ENCODE measurements at places on chromosomes 4 and X.

DNA sequence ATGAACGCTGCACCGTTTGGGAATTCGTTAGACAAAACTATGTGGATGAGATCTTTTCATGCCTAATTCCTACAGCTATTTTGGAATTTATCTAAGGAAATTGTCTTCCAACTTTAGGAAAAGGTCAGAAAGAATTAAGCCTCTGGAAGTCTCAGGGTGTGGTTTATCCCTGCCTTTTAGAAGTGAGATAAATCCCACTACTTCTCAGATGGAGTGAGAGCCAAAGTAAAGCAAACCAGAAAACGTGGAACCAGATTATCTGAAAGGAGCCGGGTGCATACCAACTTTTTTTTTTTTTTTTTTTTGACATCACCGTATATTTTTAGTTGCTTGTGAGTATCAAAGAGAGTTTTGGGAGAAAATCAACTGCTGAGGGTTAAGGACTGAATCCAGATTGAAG lies 79.6 kb downstream of the VCX2 start:
- DNase-seq = no peak

DNA sequence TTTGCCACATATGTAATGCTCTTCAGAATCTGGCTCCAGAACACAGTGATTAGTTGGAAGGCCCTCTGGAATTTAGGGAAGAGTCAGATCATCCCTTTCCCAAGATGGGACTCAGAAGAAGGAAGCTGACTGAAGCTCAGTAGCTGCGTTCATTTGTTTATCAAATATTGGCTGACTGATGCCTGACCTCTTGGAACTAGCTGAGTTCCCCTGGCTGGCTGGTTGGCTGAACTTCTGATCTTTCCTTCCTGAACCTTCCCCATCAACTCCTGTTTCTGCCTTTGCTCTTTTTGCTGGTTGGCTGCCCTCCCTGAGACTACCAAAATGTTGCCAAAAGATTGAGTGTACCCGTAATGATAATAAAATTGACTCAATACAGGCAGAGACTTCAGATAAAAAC lies 866.5 kb upstream of the INTU start:
- no peak for DNase-seq

DNA sequence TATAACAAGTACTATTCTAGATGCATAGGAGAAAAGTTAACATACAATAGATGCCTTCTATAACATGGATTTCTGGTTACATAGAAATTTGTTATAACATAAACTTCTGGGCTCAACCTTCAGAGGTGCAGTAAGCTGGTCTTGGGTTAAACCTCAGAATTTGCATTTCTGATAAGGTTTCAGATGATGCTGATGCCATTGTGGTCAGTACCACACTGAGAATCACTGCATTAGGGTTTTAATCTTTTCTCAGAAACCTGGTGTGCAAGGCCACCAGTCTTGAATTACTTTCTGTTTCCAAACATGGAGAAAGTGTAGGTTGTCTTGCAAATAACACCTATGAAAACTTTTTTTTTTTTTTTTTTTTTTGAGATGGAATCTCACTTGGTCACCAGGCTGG lies 146.2 kb downstream of the SPOCK3 start:
- no peak for DNase-seq

DNA sequence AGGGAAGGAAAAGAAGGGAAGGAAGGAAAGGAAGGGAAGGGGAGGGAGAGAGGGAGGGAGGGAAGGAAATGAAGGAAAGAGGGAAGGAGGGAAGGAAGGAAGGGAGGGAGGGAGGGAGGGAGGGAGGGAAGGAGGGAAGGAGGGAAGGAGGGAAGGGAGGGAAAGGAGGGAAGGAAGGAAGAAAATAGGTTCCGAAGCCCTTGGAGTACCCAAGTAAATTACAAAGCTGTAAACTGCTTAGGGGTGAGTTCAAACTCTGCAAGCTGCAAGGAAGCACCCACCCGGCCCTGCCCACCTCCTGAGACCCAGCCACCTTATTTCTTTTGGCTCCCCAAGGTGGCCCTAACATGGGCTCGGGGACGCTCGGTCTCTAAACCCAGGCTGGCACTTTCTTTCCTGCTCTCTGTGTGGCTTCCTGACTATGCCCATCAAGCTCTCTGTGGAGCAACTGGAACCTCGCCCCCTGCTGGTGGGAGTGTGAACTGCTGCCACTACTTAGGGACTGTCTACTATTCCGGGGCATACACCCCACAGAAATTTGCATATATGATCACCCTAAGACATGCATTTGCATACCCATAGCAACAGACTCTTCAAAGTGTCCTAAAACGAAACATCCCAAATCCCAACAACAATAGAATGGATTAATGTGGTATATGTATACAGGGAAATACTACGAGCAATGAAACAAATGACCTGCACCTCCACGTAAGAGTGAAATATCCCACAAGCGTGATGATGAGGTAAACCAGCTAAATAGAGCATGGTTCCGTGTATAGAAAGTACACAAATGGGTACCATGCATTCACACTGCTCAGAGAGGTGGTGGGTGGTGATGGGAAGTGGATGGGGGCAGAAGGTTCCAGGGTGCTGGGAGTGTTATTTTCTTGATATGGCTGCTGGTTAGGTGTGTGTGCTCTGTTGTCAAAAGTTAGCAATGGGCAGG lies 151.7 kb upstream of the TBL1X start:
- DNase-seq = no peak

Measured in activated gamma-delta T cell (primary cell).